HCEC 1CT (cell line): ENCODE measurements at places on chromosomes 12 and 14.
A peak's percentile ranks its signal among the peaks of the same experiment; 100 is the strongest.

DNA sequence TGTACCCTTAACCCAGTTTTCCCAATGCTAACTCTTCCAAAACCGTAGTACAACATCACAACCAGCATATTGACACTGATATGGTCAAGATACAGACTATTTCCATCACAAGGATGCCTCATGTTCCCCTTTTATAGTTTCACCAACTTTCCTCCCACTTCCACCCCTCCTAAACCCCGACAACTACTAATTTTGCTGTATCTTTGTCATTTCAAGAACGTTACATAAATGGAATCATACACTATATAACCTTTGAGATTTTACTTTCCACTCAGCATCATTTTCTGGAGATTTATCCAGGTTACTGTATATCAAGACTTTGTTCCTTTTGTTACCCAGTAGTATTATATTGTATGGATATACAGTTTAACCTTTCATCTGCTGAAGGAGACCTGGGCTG is 88.9 kb downstream of the MED13L start:
- DNase-seq = no peak

DNA sequence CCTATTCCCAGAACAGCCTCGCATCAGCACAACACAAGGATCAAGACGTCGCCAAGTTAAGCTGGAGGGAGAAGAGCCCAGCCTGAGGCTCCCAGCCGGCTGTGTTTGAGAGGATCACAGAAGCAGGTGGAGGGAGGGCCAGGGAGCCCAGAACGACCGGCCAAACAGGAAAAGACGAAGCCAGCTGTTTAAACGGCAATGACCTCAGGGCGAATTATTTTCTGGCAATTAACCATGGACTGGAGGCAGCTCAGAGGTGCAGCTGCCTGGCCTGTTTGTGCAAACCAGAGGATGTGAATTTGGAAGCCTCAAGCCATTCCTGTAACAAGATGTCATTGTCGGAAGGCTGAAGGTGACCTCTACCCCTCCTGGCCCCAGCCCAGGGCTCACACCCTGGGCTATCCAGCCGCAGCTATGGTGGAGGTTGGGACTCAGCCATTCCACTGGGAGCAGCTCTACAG is 175.8 kb upstream of the PRMT8 start:
- DNase-seq = peak; percentile 65

GRCh38 chr12:110182281-110182680 is 58.1 kb downstream of the IFT81 start:
- DNase-seq = no peak

DNA sequence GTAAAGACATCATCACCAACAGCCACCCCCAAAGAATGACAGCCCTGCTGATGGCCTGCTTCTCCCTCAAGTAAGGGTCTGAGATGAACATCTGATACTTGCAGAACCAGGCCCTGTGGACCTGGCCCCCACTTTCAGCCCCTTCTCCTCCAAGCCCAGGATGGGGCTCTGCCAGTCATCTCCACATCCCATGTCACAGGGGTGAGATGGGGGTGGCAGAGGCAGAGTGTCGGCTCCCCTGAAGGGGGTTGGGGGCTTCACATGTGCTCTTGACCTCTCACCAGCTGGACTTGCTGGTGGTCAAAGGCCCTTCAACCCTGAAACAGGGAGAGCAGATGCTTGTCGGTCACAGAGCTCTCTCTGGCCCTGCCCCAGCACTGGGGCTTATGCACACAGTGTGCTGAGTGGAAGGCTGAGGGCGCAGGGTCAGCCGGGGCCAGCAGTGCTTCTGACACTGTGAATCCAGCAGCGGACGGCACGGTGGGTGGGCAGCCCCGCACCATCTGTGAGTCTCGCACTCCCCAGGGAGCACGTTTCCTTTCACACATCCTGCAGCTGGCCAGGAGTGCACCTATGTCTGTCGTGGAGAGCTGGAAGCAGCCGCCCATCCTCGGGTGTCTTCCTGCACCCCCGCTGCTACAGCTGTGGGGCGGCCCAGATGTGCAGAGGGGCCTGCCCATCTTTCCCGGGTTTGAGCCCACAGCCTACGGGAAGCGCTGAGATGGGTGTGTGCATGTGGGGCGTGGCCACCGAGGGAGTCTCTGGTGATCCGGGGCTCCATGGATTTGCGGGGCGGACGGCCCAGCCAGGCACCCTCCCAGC is 94.3 kb downstream of the ADGRD1 start:
- DNase-seq = no peak

- DNase-seq = no peak
These were observed 82.5 kb downstream of the ST8SIA1 start for GRCh38 chr12:22252057-22252456.

GRCh38 chr14:21095430-21096205 is 2.8 kb downstream of the ZNF219 start:
- DNase-seq = peak; percentile 41

DNA sequence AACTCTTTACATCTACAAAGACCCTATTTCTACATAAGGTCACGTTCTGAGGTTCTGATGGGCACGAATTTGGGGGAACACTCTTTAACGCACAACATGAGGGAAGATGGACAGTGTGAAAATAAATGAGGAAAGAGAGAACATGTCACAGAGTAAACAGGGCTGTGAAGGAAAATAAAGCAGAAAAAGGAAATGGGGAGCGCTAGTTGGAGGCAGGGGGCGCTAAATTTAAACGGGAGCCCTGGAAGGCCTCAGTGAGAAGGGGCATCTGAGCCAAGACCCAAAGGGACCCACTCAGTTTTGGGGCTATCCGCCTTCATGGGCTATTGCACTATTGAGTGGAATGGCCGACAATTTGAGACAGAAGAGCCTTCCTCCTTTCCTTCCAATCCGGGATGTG is 50.5 kb downstream of the PLXNC1 start:
- DNase-seq = no peak

DNA sequence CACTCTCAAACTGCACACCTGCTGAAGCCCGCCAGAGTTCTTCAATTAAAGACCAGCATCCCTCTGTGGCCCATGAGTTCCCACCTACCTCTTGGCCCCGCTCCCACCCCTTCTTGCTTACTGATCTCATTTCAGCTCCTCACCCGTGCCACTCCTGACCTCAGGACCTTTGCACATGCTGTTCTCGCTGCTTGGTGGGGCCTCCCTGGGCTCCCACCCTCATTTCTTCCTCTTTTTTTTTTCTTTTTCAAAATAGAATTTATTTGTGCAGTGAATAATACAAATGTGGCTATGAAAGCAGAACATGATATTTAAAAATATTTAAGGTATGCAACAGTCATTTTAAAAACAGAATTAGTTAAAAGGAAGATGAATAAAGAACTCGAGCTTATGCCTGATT is 8.5 kb upstream of the SERPINA9 start:
- DNase-seq = no peak

DNA sequence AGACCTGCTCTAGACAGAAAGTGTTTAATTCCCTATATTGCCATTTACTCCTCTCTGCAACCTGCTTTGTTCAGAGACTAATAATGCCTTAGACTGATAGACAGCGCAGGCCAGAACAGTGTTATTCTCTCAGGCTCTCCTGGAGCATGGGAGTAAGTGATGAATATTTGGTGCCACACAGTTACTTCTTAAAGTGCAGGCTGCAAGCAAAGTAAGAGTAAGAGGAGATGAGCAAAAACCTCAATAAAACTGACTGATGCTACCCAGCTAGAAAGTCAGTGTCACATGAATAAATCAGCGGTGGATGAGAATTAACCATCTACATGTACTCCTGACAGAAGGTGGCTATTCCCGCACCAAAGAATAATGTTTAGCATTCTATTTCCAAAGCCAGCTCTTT is 9.9 kb downstream of the TRIM9 start:
- DNase-seq = no peak

GRCh38 chr14:77554816-77555599 is 56.4 kb upstream of the ISM2 start:
- no peak for DNase-seq

DNA sequence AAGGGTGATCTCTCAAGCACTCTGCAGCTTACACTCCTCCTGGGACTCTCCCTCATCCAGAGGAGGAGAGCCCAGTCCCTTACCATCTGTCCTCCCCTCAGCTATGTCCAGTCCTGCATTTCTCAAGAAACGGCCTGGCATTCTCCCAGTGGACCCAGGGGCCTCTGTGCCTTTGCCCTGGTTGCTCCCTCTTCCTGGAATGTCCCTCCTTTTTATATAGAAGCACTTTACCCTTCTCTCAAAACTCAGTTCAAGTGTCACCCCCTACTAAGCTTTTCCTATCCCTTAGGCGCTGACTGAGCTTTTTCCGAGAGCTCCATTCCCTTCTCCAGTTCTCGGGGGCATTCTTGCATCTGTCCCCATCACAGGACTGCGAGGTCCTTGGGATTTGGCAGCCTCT is 8.9 kb upstream of the GLRX5 start:
- no peak for DNase-seq

DNA sequence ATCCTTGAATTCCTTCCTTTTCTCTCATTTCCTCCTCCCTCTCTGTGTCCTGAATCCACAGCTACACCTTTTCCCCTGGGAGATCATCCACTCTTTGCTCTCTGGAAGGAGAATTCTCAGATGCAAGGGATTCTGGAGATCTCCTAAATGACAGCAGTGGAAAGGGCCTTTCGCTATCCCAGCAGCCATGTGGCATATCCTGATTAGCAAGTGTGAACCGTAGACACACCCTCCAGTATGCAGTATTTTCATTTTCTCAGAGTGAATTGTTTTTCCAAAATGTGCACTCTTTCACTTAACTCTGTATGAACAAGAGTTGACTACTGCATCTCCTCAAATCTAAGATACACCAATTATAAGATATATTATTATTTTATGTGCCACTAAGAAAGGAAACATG is 6.0 kb downstream of the GARIN2 start:
- DNase-seq = no peak

DNA sequence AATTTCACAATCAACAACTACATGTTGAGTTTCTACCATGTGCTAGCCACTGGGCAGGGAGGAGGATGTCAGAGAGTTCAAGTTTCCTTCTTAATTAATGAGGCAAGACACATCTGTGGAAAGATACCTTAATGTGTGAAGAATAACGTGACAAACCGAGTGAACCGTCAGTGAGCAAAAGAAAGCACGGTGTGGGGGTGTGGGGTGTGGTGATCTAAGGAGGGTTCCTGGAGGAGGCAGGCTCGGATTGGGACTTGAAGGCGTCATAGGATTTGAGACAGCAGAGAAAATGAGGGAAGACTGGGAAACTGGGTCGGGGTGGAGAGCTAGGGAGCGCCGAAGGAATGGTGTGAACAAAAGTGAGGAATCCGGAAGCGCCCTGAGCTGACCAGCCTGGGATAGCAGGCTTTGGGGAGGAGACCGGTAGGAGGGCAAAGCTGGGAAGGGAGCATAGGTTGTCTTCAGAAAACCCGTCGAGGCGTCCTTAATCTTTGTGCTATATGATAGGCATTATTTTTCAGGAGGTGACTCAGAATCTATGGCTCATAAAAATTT is 22.3 kb downstream of the GALNT8 start:
- no peak for DNase-seq

- DNase-seq = peak; percentile 97
These were observed 73.3 kb downstream of the PTHLH start for GRCh38 chr12:27899151-27899661.

DNA sequence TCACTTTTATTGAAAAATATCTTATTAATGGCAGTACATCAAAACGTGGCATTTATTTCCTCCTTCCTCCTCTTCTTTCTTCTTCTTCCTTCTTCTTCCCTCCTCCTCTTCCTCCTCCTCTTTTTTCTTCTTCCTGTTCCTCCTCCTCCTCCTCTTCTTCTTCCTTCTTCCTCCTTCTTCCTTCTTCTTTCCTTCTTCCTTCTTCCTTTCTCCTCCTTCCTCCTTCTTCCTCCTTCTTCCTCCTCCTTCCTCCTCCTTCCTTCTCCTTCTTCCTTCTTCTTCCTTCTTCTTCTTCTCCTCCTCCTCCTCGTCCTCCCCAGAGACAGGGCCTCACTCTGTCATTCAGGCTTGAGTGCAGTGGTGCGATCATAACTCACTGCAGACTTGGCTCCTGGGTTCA is 457.2 kb downstream of the AEBP2 start:
- no peak for DNase-seq

DNA sequence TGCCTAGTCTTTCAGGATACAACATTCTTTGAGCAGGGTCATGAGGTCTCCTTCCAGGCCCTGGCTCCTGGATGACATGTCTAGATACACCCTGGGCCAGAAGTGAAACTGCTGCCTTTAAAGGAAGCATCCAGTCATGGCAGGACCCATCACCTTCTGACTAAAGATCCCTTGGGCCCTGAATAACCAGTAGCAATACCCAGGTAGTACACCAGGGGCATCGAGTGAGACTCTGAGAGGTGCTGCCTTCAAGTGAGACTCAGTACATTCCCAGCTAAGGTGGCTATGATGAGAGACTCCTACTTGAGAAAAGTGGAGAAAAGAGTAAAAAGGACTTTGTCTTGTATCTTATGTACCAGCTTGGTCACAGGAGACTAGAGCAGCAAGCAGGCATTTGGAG is 23.5 kb downstream of the OR6C68 start:
- no peak for DNase-seq

DNA sequence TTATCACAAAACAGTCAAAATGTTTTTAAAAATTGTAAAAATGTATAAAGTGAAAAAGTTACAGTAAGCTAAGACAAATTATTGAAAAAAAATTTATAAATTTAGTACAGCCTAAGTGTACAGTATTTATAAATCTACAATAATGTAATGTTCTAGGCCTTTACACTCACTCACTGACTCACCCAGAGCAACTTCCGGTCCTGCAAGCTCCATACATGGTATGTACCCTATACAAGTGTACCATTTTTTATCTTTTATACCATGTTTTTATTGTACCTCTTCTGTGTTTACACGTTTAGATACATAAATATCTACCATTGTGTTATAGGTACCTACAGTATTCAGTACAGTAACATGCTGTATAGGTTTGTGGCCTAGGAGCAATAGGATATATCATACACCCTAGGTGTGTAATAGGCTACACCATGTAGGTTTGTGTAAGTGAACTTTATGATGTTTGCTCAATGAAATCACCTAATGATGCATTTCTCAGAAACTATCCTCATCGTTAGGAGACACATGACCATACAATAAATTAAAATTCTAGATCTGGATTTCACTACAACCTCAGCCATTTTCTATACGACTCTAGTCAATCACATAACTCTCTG is 66.8 kb downstream of the TXNDC16 start:
- peak; percentile 12 for DNase-seq

GRCh38 chr14:32190673-32191072 is 11.2 kb upstream of the RNU6-7 start:
- DNase-seq = peak; percentile 1

DNA sequence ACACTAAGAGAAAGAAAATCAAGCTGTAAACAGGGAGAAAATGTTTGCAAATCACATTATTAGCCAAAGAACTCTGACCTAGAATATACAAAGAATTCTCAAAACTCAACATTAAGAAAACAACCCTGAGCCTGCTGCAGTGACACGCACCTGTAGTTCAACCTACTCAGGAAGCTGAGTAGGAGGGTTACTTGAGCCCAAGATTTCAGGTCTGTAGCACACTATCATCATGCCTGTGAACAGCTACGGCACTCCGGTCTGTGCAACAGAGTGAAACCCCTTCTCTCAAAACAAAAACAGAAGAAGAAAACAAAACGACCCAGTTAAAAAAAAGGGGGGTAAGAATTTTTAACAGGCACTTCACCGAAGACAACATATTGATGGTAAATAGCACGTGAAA is 20.8 kb downstream of the SAV1 start:
- DNase-seq = no peak
